ENCODE measurements at places on chromosomes 4 and X.

- DNase-seq: no peak
Measured at GRCh38 chr4:123064390-123064789, 142.0 kb upstream of the NUDT6 start.

DNA sequence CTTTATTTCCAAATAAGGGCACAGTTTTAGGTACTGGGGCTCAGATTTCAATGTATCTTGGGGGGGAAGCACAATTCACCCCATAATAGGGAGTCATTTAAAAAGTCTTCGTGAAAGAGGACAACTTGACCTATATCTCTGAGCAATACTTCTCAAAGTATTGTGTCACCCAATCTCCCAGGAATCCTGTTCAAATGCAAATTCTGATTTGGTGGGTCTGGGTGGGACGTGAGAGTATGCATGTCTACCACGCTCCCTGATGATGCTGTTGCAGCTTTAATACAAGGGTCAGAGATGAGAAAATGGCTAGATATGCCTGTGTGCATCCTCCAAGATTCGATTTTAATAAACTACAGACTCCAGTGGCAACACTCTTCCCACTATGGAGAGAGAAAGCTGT lies 514.8 kb downstream of the BCOR start:
- no peak for DNase-seq

- DNase-seq: no peak
Measured at GRCh38 chr4:92651536-92651935, 347.8 kb downstream of the GRID2 start.

GRCh38 chrX:129654652-129655546 lies at the start of gene APLN:
TSS of gene APLN (minus strand) at chrX:129654956. CDS start at chrX:129654630, 326 bp downstream.
- DNase-seq: no peak

DNA sequence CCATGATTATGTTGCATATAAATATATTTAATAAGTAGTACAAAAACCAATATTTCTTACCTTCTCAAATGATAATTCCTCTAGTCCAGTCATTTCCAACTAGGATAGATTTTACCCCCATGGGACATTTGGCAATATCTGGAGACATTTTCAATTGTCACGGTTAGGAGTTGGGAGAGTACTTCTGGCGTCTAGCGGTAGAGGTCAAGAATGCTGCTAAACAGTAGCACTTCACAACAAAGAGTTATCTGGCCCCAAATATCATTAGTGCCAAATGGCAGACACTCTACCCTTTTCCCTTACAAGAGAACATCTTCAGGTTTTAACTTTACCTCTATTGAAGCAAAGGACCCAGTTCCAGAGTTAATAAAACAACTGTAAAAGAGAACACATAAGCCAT lies 168.1 kb downstream of the FAT4 start:
- no peak for DNase-seq

GRCh38 chr4:146099585-146099984 lies 75.9 kb upstream of the LSM6 start:
- DNase-seq: no peak

DNA sequence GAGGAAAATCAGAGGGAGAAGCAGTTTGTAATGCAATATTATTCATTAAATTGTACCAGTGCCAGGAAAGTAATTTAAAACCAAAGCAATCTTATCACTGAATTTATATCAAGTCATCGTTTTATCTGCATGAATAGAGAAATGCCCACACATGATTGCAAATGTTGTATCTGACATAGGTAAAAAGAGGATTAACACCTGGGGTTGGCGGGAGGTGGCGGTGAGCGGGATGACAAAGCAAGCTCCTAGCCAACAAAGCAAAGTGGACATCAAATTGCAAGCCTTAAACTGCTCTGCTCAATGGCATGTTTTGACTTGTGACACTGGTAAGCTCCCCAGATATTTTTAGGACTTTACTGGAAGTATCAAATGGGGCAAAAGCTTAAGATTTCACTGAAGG lies 16.4 kb downstream of the HPGD start:
- DNase-seq: no peak

- DNase-seq: no peak
Measured at GRCh38 chr4:76867880-76868655, 29.9 kb downstream of the SOWAHB start.

- no peak for DNase-seq
Measured at GRCh38 chr4:87068583-87069021, 133.8 kb downstream of the AFF1 start.

GRCh38 chr4:82775243-82775642 lies 23.4 kb downstream of the SCD5 start:
- no peak for DNase-seq

DNA sequence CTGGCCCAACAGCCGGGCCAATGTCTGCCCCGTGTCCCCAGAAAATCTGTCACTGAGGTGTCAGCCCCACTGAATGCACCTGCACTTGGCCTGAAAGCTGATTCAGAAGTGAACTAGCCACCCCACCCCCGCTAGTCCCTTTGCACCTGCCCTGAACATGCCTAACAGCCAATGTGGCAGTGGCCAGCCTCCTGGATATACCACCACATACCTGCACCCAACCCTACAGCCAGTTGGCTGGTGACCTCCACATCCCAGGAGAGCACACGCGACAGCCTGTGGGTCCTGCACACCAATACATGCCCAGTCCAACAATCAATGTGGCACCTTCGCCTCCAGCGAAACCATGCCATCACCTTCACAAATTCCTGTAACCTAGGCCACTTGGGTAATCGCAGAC lies 116.7 kb downstream of the GALNTL6 start:
- no peak for DNase-seq

DNA sequence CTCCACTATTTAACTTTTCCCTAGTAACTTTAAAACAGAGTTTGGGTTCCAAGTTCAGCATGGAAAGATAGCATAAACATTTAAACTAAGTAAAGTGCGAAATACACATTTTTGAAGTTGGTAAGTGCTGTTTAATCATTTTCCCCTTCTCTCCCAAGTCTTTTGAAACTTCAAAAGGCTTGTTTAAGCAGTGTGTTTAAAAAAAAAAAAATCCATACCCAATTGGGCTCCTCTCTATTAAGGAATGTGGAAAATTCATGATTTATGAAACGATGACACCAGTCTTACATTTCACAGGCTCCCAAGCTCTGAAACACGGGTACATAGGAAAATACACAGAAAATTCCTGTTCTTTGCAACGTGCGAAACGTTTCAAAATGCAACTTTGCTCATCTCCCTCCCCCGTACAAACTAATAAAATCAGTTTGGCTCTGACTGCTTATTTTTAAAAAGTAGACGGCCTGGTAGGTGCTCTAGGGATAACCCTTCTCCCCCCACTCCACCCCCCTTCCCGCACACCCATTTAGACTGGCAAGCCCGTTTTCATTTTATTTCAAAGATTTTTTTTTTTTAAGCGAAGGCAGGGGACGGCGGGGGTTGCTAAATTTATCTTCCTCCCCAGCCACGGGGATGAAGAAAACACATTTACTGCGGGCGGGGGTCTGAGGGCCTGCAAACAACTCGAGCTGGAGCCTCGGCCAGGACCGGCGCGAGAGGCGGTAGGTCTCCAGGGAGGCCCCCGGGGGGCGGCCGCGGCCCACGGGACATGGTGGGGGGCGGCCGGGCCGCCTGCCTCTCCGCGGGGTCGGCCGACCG lies 786 bp upstream of the ZFX start:
- no peak for DNase-seq

DNA sequence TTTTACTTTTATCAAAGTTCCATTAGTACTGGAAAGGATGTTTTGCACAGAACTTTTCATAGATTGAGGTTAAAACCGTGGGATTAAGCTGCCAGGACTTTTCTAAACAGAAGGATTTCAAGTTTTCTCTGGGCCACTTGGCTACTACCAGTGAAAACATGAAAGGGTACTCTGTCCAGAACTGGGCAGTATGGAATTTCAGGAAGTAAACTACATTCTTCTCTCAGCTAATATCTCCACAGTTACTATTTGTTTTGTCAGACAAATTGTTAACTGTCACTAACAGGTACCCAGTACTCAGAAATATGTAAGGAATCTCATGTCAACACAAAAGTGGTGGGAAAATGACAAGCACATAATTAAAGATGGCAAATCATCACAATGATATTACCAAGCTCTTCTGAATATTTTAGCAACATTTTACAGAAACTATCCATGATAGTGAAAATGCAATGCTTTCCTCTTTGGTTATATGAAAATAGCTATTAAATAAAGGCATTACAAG lies 454.4 kb downstream of the C4orf33 start:
- no peak for DNase-seq

GRCh38 chr4:36753048-36753447 lies 471.6 kb downstream of the DTHD1 start:
- DNase-seq: no peak

GRCh38 chr4:95551653-95552052 lies 2.9 kb upstream of the UNC5C start:
- no peak for DNase-seq

DNA sequence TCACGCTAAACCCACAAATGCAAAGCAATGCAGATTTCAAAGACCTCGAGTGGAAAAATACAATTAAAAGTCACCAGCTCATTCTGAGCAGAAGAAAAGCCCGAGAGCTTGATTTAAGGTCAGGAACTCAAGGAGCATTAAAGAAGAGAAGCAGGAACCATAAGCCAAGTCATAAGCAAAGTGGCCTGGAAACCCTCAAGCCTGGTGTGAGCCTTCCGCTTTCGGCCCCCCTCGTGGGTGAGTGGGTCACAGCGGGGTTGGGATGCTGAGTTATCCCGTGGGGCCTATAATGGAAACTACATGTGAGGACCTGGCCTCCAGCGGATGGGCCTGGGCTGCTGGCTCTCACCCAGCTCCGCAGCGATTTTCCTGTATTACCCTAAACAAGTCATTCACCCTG lies 504.3 kb downstream of the RAB28 start:
- DNase-seq: no peak
